ENCODE measurements at places on chromosomes 12 and 14.

- DNase-seq, result no peak
Measured at GRCh38 chr14:58752771-58753201, 115.0 kb downstream of the DACT1 start.

DNA sequence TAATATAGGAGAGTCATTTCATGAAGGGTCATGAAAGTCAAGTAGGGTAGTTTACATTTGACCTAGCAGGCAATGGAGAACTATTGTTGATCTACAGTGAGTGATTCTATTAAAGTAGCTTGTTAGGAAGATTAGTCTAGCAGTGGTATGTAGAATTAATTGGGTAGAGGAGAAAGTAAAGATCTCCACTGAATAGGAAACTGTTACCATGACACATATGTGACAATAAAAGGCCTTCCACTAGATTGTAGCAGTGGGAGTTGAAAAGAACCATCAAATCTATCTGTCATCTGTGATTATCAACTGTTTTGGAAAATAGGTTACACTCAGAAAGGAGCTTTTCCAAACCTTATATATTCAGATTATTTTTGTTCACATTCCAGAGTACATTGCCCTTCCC, 92.3 kb downstream of the SOX5 start:
- DNase-seq, result no peak

DNA sequence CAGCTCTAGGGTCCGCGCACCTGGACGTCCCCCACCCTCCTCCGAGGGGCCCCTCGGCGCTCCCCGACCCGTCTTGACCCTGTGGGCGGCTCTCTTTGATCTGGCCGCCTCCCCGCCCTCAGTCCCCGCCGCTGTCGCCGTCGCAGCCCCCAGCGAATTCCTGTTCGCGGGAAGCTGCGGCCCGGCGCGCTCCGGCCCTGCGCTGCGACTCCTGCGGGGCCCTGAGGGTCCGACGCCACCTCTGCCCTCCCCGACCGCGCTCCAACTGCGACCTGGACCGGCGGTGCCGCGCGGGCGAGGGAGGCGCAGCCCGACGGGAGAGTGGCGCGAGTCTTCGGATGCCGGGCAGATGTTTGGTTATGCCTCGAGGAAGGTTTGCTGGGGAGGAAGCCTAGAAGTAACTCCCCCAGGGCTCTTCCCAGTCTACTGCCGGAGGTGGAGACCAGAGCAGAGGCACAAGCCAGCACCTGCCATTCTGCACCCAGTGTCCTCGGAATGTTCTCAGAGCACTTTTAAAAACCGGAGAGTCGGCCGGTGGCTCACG, 440 bp upstream of the ISM2 start:
- no peak for DNase-seq

DNA sequence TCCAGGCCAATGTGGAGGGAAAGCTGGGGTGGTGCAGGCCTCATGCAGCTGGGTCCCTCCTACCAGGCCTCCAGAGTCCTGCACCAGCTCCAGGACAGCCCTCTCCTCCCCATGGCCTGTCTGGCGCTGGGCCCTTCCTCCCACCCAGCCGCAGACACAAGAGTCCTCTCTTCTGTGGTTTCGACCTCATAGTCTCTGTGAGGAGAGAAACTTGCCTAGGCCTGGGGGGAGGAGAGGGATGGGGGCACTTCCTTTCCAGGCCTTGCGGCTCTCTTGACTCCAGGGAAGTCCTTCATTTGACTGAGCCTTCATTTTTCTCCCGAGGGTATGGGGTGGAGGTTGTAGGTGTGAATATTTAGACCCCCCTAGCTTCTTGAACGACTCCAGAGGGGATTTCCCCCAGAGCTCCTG, 2.3 kb downstream of the MMP14 start:
- no peak for DNase-seq

GRCh38 chr14:97697772-97698171, 900.6 kb downstream of the VRK1 start:
- no peak for DNase-seq

GRCh38 chr12:93530358-93530757, 42.1 kb upstream of the SOCS2 start:
- DNase-seq, result no peak

DNA sequence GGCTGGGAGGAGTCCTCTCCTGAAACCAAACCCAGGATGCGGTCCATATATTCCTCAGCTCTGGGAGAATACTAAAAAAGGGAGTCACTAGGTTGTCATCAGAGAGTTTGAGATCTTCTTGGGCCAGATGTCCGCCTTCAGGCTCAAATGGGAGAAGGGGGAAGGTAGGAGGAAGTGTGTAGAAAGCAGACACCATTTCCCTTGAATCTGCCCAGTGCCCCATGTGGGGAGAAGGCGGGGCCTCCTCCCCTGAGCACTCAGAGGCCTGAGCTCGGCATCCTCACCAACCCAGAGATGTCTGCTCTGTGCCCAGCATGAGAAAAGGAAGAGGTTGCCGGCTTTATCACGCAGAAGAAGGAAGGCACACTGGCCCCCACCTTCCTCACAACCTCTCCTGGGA, 37.3 kb downstream of the LTBP2 start:
- no peak for DNase-seq

GRCh38 chr14:77139540-77140358, 1.8 kb downstream of the ZDHHC22 start:
- DNase-seq, result no peak

GRCh38 chr14:104119488-104120251, 18.7 kb upstream of the KIF26A start:
- DNase-seq, result no peak

- no peak for DNase-seq
Measured at GRCh38 chr14:103763730-103764488, 48.3 kb downstream of the ZFYVE21 start.

DNA sequence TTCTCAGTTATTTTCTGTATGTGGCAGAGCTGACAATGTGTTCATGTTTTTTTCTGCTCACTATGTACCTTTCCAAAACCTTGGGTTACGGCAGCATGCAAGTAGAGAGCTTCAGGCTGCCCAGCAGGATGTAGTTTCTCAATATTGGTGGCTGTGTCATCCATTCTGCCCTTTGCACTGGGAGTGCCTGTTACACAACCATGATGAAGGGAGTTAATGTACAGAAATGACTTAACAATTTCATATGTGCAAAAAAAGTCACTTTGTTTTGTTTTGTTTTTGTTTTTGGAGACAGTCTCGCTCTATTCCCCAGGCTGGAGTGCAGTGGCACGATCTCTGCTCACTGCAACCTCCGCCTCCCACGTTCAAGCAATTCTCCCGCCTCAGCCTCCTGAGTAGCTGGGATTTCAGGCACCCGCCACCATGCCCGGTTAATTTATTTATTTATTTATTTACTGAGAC, 6.1 kb upstream of the CNIH1 start:
- no peak for DNase-seq

GRCh38 chr12:738712-739111, 13.7 kb upstream of the WNK1 start:
- no peak for DNase-seq

DNA sequence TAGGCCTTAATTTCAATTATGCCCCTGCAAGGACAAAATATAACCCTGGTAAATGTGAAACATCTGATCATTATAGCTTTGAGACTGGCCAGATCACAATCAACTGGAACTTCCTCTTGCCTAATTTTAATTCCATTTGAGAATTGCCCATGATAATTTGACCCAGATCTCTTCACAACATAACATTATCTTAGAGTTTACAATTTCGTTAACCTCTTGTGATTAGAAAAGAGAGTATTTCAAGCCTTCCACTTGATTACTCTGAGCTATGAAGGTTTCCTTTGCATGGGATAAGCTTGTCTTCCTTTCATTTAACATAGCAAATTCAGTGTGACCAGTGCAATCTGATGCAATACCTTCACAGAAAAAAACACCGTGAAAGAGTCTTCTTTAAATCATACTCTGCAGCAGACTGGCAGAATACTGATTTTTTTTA, 143.6 kb downstream of the DUSP6 start:
- no peak for DNase-seq

- no peak for DNase-seq
Measured at GRCh38 chr12:92073094-92073493, 72.6 kb downstream of the BTG1 start.

DNA sequence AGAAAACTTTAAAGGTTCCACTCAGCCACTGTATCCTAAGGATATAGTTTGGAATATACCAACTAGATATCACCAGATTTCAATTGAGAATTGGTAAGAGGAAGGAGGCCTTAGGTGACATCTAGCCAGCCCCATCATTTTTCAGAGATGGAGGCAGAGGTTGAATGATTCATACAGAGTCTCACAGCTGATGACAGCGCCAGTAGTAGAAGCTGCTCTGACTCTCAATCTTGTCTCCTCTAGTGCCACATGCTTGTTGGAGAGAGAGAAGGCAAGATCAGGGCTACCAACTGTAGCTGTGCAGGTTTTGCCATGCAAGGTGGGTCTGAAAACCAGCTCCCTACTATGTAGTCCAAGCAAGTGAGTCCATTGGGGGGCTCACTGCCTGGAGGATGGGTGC, 6.1 kb downstream of the FRMD6 start:
- no peak for DNase-seq

DNA sequence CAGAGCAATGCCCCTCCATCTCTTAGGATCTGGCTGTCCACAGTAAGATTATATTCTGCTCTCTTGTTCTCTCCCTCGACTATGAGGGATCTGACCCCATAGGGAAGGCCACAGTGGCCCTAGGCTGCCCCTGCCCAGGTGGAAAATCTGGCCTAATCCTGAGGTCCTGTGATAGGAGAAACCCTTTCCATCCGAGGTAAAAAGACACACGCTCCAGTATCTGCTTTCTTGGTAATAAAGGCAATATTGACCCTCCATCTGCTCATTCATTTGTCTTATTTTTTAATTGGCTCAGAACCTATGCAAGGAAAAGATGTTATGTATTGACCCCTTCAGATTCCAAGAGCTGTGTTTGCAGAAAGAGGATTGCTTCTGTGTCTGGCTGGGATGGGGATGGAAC, 9.7 kb downstream of the KRT76 start:
- no peak for DNase-seq

- DNase-seq, result peak; percentile 43
Measured at GRCh38 chr12:1661553-1662335, 29.1 kb upstream of the ADIPOR2 start.

- DNase-seq, result no peak
Measured at GRCh38 chr14:35855876-35856481, 29.8 kb downstream of the BRMS1L start.

- no peak for DNase-seq
Measured at GRCh38 chr12:113485330-113485729, 13.7 kb upstream of the LHX5 start.

DNA sequence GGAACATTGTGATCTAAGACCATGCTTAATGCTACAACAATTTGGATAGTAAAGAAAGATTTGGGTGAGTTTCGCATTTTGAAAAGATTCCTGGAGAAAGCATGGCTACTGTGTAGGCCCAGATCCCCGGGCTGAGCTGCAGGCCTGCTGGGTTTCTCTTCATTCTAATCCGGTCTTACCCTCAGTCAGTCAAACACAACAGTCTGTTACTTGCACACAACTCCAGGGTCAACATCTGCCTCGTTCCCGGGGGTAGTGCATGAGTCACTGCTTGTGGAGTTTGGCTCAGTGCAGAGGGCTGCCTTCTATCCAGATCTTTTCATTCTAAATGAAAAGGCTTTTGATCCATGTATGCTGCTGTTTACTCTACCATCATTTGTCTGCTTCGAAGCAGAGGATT, 60.4 kb upstream of the SEL1L start:
- DNase-seq, result no peak

DNA sequence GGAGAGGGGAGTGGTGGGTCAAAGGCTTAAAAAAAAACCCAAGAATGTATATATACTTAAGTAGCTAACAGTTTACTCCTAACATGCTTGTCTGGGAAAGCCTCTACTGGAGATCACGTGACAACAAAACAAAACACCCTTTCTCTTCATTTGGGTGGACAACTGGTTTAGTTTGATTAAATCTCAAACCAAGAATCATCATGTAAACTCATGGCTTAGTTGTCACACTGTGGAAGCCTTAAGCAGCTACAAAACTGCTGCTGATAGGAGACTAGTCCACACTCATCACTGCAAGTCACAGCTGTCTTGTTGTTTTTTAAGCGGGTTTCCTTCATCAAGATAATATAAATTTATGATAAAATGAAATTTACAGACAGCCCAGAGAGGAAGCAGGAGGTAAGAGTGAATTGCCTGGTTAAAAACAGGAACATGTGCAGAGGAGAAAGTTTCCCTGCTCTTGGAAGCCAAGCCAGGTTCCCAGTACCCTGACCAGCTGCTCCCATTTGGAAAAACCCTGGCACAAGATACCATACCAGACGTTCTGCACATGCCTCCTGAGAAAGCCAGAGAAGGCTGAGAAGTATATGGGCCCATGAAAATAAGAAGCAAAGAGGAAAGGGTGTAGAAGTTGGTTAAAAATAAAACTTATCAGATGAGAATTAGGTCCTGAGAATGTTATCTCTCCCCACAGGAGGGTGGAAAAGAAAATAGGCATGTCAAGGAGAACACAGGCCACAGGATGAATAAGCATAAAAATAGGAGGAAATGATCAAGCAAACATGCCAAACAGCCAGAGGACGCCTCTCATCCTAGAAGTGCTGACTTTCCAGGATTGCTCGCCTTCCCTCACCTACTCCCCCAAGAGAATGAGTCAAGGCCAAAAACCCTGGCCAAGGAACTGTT, 34.0 kb downstream of the EGLN3 start:
- DNase-seq, result no peak

GRCh38 chr12:45619736-45620135, 109.8 kb upstream of the ARID2 start:
- no peak for DNase-seq

- DNase-seq, result no peak
Measured at GRCh38 chr14:32603992-32604565, 275.0 kb downstream of the AKAP6 start.

DNA sequence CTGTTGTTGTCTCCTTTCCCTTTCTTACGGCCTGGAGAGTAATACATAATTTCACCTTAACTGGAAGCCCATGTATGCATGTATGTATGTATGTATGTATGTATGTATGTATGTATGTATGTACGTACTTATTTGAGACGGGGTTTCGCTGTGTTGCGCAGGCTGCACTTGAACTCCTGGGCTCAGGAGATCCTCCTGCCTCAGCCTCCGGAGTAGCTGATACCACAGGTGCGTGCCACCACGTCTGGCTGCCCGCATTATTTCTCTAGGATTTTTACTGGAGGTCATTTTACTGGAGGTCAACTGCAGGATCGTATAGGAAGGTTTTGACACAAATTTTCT, 644 bp upstream of the OS9 start:
- DNase-seq, result no peak

DNA sequence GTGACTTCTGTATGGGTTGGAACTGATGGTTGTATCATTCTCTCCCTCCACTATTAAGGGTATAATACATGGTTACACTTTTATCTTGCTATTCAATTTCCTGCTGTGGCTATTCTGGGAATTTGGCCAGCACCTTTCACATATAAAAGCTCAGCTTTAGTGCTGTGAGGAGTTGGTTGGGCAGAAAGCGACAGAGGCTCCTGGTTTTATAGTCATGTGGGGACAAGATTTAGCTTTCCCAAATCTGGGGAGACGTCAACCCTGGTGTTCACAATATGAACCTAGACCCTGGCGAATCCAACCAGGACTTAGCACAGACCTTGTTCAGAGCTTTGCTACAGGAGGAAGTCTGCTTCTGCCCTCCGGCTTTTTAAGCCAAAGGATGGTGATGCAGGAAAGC, 36.5 kb downstream of the FOS start:
- peak; percentile 40 for DNase-seq

- no peak for DNase-seq
Measured at GRCh38 chr14:61733972-61734371, 28.2 kb upstream of the SNAPC1 start.
